Esophagus squamous epithelium (tissue), 5 donors: ENCODE measurements at places on chromosomes 2 and 18.

DNA sequence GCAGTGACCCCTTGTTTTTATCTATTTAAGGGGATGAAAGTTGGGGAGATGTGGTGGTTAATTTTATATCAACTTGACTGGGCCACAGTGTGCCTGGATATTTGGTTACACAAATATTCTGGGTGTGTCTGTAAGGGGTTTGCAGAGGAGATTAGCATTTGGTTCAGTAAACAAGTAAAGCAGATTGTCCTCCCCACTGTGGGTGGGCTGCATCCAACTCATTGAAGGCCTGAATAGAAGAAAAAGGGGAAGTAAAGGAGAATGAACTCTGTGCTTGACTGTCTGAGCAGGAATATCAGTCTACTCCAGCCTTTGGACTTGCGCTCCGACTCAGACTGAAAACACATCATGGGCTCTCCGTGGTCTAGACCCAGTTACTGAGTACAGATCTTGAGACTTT is 80.9 kb downstream of the GCA start:
- H3K4me1 ChIP-seq, result no peaks in the 10 kb centered on the region
- no peak overlapping the region for H3K27ac ChIP-seq
- H3K36me3 ChIP-seq, result no peaks in the 10 kb centered on the region
- H3K27me3 ChIP-seq, result no peaks in the 10 kb centered on the region
- DNase-seq, result no peak
- H3K4me3 ChIP-seq, result no peak overlapping the region

GRCh38 chr2:241049739-241050623 is 51.6 kb downstream of the SNED1 start:
- H3K4me1 ChIP-seq, result no peaks in the 10 kb centered on the region
- no peak overlapping the region for H3K4me3 ChIP-seq
- H3K27ac ChIP-seq, result no peak overlapping the region
- peaks cover 79% of the 10 kb centered on the region for H3K36me3 ChIP-seq
- no peak for DNase-seq

- H3K4me3 ChIP-seq, result no peak overlapping the region
- H3K36me3 ChIP-seq, result no peaks in the 10 kb centered on the region
- no peak for DNase-seq
- no peaks in the 10 kb centered on the region for H3K27me3 ChIP-seq
- H3K4me1 ChIP-seq, result no peaks in the 10 kb centered on the region
- H3K27ac ChIP-seq, result no peak overlapping the region
Observed at GRCh38 chr2:141728142-141728541, 402.7 kb downstream of the LRP1B start.

DNA sequence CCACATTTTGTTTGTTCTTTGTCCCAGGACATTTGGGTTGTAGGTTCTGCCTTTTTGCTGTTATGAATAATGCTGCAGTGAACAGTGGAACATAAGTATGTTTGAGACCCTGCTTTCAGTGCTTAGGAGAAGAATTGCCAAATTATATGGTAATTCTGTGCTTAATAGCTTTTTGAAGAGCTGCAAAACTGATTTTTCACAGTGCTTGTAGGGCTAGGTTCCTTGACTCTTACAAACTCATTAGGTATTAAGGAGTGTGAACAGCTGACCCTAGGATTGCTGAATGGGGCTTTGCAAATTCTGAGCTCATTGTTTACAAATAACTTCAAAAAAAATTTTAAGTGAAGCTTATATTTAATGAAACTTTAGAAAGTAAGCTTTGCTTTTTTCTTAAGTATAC is 154.2 kb downstream of the LTBP1 start:
- no peaks in the 10 kb centered on the region for H3K27me3 ChIP-seq
- no peak for DNase-seq
- no peaks in the 10 kb centered on the region for H3K36me3 ChIP-seq
- no peak overlapping the region for H3K27ac ChIP-seq
- H3K4me1 ChIP-seq, result peaks cover 14% of the 10 kb centered on the region
- no peak overlapping the region for H3K4me3 ChIP-seq

- no peaks in the 10 kb centered on the region for H3K36me3 ChIP-seq
- no peak overlapping the region for H3K4me3 ChIP-seq
- H3K27ac ChIP-seq, result peak overlapping the region; percentile 43
- no peak for DNase-seq
Observed at GRCh38 chr2:86703704-86704361, 16.3 kb upstream of the RMND5A start.
